ENCODE measurements at places on chromosomes 13 and 19.
A peak's percentile ranks its signal among the peaks of the same experiment; 100 is the strongest.

DNA sequence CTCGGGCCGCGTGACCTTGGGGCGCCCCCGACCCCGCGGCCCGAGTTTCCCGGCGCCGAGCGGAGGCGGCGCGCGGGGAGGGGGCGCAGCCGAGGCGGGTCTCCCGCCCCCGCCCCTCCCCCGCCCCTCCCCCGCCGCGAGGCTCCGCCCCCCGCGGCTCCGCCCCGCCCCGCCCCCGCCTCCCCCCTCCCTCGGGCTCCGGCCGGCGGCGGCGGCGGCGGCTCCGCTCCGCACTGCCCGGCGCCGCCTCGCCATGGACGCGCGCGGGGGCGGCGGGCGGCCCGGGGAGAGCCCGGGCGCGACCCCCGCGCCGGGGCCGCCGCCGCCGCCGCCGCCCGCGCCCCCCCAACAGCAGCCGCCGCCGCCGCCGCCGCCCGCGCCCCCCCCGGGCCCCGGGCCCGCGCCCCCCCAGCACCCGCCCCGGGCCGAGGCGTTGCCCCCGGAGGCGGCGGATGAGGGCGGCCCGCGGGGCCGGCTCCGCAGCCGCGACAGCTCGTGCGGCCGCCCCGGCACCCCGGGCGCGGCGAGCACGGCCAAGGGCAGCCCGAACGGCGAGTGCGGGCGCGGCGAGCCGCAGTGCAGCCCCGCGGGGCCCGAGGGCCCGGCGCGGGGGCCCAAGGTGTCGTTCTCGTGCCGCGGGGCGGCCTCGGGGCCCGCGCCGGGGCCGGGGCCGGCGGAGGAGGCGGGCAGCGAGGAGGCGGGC is at the start of gene HCN2:
TSS of gene HCN2 (plus strand) at position 189 of the 703 bp plus-strand sequence. CDS start at position 254, 65 bp downstream.
- DNase-seq = no peak

- DNase-seq = no peak
Measured at GRCh38 chr19:29497241-29497640, 28.6 kb upstream of the VSTM2B start.

DNA sequence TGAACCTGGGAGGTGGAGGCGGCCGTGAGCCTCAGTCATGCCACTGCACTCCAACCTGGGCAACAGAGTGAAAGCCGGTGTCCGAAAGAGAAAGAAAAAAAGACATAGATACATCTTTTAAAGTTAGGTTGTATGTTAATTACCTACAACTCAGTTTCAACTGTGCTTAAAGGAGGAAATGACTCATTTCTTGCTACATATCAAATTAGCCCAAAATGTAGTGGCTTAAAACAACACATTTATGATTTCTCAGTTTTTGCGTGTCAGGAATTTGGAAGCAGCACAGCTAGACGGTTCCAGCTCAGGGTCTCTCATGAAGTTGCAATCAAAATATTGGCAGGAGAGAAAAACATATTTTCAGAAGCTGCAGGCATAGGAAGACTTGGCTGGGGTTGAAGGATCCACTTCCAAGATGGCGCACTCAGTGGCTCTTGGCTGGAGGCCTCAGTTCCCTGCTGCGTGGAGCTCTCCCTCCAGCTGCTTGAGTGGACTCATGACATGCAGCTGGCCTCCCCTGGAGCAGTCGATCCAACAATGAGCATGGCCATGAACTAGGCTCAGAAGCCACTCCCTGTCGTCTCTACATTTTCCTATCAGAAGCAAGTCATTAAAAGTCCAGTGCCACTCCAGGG is 7.1 kb downstream of the LDLR start:
- no peak for DNase-seq

- no peak for DNase-seq
Measured at GRCh38 chr19:40059624-40060023, 3.6 kb upstream of the ZNF780B start.

GRCh38 chr13:86992251-86992650 is 678.9 kb upstream of the SLITRK5 start:
- DNase-seq = no peak

DNA sequence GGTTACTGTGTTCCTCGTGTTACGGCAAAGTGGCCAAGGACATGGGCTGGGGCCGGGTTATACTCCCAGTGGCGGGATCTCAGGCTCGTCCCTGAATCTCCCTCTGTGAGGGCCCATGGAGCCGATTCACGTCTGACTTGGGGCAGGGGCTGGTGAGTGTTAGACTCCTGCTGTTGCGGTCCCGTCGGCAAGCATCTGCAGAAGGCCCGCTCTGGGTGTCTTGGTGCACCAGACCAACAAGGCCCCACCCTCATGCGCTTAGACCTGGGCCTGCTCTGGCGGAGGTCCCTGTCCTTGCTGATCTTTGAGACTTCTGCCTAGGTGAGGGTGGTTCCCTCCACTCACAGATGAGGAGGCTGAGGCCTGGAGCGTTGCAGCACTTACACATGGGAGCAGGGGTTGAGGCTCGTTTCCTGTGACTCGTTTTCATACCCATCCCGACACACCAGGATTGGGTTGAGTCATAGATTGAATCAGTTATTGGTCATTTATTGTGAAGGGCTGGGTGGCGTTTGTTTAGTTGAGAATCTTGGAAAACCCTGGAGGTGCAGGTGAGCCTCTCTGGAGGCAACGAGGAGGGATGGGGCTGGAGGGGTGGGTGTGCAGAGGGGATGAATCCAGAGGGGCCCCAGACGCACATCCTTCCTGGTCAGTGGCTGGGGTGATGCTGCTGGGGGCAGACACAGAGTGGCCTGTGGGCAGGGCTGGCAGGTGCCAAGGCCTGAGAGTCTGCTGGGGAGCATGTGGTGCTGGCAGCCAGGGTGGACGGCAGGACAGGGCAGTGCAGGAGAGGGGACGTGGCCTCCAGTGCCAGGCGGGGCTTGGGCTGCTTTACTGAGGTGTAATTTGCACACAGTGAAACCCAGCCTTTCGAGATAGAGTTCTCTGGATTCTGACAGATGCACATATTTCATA is 4.6 kb downstream of the EPN1 start:
- no peak for DNase-seq

DNA sequence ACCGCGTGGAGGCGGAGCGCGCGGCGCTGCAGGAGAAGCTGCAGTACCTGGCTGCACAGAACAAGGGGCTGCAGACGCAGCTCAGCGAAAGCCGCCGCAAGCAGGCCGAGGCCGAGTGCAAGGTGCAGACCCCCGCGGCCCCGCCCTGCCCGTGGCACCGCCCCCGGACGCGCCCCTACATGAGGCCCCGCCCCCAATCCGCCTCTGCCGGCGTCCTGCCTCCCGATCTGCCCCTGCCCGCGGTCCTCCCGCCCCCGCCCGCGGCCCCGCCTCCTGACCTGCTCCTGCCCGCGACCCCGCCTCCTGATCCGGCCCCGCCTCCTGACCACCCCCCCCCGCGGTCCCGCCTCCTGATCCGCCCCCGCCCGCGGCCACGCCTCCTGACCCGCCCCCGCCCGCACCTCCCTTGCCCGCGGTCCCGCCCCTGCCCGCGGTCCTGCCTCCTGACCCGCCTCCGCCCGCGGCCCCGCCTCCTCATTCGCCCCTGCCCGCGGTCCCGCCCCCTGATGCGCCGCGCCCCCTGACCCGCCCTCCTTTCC is 11.7 kb downstream of the PRR36 start:
- DNase-seq = peak; percentile 62

- no peak for DNase-seq
Measured at GRCh38 chr19:40254714-40255418, 28.4 kb upstream of the CCNP start.

GRCh38 chr19:43534816-43535761 is 2.1 kb downstream of the ZNF575 start:
- no peak for DNase-seq

DNA sequence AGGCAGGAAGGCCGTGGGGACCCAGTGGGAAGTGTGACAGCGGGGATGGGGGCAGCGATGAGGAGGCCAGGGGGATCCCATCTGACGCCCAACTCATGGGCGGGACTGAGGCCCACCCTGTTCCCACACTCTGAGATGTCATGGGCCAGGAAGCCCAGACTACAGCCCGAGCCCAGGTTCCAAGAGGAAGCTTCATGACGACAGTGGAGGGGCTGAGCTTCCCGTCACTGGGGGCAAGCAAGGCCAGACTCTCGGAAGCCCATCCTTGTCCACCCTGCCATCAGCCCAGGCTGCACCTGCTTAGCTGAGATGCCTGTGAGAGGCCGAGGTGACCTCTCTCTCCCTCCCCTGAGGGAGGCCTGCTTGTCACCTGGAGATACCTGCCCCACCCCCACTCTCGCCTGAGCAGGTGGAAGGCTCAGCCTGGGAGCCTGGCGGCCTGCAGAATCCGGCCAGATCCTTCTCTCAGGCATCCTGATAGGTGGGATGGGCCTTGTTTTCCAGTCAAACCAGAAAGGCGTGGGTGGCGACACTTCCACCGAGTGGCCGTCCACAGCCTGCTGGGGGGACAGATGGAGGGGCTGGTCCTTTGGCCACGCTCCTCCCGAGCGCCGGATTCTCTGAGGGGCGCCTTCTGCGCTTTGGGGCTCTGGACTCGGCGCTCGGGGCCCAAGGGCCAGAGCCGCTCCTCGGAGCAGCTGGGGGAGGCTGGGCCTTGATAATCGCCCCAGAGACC is 4.8 kb downstream of the ZBTB7A start:
- no peak for DNase-seq

DNA sequence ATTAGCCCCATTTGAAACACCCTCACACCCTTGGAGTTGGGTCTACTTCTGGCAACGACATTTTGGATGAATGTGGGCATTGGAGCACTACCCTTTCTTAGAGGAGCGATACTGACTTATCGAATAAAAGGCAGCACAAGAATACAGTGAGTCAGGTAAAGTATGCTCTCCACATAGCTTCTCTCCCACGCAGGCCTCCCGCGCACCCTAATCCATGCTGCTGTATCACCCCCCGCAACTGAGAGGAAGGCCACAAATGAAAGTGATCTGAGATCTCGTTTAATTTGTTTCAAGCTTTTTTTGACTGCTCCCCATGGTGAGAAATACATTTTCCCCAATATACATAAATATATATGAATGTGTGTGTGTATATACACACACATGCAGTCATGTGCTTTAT is 25.4 kb upstream of the AKAP11 start:
- no peak for DNase-seq

GRCh38 chr19:485077-485476 is 11.2 kb upstream of the MADCAM1 start:
- no peak for DNase-seq

DNA sequence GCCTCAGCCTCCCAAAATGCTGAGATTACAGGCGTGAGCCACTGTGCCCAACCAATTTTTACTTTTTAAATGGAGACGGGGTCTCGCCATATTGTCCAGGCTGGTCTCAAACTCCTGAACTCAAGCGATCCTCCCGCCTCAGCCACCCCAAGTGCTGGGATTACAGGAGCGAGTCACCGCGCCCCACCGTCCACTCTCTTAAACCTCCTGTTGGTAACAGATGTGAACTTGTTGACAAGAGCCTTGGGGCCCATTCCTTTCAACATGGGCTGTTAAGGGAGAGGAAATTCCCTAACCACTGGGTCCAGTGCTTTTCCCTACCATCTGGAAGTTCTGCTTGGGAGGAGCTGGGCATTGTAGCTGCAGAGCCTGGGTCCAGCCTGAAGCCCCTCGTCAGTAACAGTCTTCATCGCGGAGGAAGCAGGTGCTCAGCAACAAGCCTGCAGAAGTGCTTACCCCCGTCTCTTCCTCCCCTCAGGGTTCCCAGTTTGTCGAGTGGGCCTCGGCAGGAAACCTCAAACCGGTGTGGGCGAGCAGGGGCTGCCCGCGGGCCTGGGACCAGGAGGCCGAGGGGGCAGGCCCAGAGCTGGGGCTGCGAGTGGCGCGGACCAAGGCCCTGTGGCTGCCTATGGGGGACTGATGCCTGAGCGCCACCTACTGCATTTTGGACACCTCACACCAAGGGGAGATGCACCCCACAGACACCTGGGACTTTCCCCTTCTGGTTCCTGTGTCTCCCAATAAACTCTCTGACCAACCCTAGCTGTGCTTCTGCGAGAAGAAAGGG is 4.0 kb upstream of the FLT3LG start:
- peak; percentile 80 for DNase-seq

GRCh38 chr13:48594096-48594815 is 59.5 kb upstream of the CYSLTR2 start:
- no peak for DNase-seq

DNA sequence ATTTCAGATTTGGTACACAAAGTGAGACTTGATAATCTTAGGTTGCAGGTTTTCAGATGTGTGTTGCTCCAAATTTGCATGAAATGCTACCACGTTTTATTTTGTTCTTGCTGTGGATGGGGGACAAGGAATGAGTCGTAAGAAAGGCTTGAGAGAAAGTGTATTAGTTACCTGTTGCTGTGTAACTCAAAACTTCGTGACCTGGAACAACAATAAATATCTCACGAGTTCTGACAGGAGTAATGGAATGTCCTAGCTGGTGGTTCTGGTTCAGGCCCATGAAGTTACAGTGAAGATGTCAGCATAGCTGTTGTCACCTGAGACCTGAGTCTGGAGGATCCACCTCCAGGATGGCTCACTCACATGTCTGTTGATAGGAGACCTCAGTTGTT is 1.2 kb downstream of the ZNF8 start:
- no peak for DNase-seq

DNA sequence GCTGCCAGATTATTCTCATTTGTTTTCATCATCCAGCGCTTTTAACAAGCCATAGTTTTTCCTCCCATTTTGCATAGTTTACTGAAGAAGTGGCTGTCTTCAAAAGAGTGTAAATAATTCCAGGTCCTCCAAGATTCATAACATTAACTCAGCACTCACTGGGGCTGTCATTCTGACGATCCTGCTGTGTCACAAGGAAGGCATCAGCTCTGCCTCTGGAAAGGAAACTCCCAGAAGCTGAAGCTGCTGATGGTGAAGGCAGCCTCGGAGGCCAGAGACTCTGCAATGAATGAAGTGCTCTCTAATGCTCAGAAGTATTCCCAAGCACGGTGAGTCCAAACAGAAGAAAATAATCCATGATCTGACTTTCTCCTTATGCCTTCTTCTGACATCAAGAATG is 60.0 kb downstream of the FLT1 start:
- no peak for DNase-seq

GRCh38 chr19:1646659-1647453 is 5.6 kb downstream of the TCF3 start:
- DNase-seq = no peak

- DNase-seq = no peak
Measured at GRCh38 chr19:51460164-51460992, 2.1 kb upstream of the SIGLEC8 start.

- no peak for DNase-seq
Measured at GRCh38 chr13:55999709-56000108, 1141.0 kb upstream of the PRR20A start.

DNA sequence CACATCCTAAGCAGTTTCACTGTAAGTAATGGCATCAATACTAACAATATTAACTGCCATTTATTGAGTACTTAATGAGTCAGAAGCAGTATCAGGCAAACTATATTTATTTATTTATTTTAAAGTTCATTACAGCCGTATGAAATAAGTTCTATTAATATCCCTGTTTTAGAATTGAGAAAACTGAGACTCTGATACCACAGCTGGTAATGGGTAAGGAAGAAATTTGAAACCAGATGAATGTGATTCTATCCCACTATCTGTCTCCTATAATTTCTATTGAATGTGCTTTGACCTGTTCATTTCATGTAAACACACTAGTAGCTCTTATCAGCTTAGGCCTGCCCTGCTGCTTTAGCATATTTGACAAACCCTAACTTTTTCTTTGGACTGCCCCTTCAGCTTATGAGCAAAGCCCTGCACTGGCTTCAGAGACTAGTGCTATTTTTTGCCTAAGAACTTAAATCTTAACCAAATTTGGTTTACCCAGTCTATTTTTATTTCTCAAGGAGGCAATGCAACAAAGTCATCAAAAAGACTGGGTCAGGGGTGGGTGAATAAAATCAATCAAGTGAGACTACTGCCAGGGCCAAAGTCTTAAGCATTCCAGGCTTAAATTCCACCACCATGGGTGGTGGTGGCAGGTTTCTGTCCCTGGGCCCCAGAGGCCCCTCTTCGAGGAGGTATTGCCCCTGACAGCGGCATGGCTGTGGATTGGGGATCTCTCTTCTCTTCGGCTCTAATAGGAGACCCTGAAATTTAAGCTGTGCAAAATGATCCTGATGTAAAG is 143.4 kb downstream of the DLEU7 start:
- no peak for DNase-seq
